AG09319 (cell line): ENCODE measurements at places on chromosomes 7 and 10.

DNA sequence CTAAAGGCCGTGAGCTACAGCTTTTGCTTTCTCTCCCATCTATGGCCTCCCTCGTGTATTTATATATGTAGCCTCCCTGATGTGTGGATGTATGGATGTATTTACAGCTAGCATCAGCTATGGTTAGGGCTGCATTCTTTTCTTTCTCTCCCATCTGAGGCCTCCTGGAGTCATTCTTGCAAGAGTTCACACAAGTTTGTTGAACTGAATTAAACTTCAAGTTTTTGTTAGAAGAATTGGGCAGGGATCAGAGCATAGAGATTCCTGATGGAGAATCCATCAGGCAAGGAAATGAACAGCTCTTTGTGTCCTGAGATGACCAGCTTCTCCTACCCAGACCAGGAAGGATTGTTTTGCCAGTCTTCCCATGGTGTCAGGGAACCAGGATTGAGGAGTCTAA is 60.3 kb downstream of the AHCYL2 start:
- no peak for DNase-seq

GRCh38 chr10:96873086-96873485 is 41.0 kb downstream of the LCOR start:
- DNase-seq = no peak

DNA sequence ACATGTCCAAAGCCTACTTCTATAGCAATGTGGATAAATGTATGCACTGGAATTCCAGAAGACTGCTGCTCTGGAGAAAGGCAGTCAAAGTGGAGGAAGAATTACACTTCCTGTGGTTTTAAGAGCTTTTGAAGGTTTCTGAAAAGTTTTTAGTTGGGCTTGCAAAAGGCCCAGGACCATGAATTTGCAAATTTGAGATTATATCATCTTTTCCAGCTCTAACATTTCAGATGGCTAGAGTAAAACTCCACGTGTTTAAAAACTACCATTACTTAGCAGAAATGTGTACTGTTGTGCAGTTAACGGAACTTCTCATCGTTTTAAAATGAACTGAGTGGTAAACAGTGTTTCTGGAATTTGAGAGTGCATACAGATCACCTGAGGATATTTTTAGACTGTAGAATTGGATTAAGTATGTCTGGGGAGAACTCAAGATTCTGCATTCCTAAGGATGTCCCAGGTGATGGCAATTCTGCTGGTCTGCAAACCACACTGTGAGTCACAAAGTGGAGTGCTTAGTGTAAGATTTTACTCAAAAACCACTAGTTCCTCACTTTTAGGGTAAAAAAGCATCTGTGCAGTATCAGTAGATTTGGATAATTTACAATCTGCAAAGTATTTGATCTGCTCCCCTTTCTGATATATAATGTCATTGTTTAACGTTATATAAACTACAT is 32.9 kb upstream of the CCDC71L start:
- DNase-seq = no peak

DNA sequence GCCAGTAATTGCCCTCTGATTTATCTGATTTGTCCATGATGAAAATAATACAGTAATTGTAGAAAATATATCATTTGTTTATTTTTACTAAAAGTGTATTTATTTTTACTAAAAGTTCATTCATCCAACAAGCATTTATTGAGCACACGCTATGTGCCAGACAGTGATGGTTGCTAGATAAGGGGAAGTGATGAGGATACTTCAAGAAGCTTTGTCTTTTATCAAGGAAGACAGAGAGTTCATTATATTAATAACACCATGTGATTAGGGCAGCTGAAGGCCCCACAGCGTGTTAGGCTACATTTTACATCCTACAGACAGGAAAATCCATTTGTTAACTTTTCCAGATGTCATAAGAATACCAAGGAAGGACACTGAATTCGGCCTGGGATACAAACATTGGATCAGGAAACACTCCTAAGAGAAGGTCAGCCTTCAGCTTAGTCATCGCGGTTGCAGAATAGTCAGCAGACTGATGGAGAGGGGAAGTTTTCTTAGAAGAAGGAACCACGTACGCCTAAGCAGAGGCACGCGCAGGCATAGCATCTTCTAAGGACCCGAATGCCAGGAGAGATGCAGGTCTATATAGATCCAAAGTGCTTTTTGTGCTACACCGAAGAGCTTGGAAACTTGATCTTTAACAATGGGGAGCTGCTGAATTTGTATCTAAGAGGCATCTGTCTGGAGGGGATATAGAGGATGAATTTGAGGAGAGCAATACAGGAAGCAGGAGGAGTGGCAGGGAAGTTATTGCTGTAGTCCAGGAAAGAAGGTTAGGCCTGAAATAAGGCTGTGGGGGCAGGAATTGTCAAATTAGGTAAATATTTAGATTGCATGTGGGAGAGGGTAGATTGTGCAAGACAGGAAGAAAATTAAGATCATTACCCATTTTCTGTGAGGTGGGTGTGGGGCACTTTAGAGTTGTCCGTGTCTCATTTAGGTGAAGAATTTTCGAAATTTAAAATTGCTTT is 85.7 kb downstream of the LRGUK start:
- DNase-seq = no peak

DNA sequence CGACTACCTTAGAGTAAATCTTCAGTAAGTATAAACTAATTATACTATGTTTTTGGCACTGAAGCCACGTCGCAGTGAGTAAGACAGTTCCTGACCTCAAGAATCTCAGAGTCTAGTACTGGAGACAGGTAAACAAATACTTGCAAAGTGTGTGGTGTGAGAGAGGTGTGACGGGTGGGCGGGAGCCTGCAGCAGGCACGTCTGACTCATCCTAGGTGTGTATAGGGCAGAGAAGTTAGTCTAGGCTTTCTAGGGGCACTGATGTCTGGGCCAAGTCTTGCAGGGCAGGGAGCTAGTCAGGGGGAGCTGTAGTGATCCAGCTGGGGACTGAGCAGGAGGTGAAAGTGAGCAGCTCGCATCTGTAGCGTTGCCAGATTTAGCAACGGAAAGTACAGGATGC is 35.9 kb upstream of the SFTPD start:
- DNase-seq = no peak

DNA sequence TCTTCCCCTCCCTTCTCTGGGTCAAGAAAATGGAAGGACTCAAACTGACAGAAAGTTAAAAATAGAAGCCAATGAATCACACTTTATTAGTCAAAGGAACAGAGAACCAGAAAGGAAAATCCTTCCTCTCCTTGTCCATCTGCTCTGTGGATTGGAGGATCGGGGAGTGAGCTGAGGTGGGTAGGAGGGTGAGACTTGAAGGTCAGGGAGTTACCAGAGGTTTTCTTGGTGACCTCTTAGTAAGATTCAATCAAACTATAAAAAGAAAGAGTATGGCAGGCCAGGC is 12.2 kb downstream of the TLX1 start:
- DNase-seq = no peak

- no peak for DNase-seq
These were observed 36.8 kb downstream of the MARCHF5 start for GRCh38 chr10:92327445-92328433.

DNA sequence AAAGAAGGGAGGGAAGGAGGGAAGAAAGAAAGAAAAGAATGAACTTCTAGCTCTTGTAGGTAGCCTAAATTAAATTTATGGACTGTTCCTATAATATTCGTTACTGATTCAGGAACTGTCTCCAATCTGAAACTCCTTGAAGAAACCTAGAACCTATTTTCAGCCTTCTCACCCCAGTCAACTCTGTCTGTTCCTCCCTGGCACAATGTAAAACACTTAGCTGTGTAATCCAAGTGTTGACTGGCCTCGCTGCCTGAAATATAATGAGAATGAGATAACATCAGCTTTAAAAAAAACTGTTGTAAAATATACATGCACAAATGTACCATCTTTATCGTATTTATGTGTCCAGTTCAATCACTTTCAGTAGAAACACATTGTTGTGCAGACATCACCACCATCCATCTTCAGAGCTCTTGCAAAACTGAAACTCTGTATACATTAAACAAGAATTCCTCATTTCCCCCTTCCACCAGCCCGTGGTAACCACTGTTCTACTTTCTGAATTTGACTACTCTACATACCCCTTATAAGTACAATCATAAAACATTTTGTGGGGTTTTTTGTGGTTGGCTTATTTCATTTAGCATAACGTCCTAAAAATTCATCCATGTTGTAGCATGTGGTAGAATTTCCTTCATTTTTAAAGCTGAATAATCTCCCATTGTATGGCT is 6.3 kb upstream of the C7orf33 start:
- no peak for DNase-seq

GRCh38 chr7:151315038-151315655 is 26.5 kb upstream of the NUB1 start:
- peak; percentile 22 for DNase-seq

DNA sequence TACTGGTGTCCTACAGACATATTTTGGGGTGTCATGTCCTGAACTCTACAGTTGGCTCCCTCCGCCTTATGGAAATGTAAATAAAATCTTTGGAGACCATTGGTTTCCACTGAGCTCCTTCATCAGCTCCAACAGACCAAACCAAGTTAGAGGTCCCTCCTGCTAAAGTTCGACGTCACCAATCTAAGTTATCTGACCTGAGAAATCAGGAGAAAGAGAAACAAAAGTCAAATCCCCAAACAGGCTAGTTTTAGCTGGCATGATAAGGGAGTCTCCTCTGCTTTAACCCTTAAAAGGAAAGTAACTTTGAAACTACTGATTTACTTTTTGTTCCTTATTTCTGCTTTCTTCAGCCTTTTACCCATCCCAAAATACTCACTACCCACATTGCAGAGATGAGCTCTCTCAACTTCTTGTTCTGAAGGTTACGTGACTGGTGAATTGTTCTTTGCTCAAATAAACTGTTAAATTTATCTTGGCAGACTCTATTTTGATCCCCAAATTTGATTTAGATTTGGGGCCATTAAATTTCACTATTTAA is 39.9 kb downstream of the AVL9 start:
- DNase-seq = no peak

GRCh38 chr7:149621776-149622175 is 124.2 kb upstream of the ZNF746 start:
- no peak for DNase-seq

DNA sequence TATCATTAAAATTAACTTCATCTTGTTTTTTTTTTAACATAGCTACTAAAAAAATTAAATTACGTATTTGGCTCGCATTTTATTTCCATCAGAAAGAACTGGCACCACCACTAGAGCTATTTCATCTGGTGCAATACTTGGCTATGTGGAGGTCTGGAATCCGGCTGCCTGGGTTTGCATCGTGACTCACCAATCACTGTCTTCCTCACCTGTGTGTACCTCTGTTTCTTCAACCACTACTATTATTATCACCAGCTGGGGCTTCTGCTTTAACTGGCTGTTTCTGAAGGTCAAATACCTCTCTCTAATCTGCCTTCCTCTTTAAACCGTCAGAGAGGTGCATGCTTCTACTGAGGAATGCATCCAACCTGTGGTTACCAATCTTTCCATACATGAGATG is 6.5 kb downstream of the WDR91 start:
- no peak for DNase-seq

GRCh38 chr10:29756451-29756850 is 121.7 kb upstream of the SVIL start:
- DNase-seq = no peak

DNA sequence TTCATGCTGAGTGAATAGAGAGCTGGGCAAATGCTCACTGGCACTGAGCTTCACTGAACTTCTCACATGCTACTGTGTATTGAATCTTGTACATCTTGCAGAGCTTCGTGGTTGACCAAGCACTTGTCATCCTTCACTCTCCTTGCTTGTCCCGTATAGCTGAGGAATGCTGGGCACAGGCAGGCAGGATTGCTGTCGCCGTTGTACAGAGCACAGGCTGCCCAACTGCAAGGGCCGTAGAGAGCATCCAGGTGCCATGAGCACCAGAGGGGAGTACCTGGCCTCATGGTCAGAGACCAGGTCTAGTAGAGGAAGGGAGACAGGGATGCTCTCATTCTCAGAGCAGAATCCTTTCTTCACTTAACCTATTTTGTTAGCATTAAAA is 99.8 kb upstream of the RET start:
- no peak for DNase-seq
